ENCODE measurements at places on chromosomes 4 and X.

GRCh38 chr4:155954118-155954685 lies 536 bp upstream of the CTSO start:
- DNase-seq, result no peak

DNA sequence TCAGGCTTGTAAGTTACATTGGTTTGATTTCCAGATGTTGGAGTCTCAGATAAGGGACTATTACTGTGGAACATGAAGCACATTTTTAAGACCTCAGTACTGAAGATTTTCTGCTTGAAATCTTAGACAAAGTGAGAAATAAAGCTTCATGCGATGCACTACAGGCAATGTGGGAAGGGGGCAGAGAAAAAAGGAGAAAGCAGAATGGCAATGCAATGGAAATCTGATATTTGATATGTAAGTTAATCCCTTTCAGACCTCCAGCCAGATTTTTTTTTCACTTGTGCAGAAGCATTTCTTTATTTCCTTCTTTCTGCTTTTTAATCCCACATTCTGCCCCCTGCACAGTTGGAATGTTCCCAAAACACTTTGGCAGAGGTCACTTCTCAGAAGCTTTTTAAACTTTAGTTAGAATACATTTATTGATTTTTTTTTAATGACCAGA lies 174.3 kb downstream of the ADGRL3 start:
- DNase-seq, result no peak

DNA sequence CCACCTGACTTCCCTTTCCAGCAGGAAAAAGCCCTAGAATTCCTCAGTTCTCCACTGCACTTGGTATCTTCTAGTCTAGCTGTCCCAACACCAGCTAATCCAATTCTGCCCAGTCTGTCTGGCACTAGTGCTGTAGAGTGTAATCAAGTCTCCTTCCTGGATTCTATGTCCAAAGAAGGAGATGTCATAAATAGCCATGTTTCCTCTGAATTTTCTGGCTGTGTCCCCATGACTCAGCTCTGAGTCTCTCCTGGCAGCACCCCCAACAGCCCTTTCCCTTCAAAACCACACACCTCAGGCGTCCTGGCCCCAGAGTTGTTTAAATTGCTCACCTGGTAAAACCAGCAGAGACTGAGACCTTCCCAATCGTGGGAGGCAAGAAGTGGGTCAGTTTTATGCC lies 197.2 kb downstream of the GRXCR1 start:
- DNase-seq, result peak; percentile 51

- no peak for DNase-seq
Observed at GRCh38 chrX:84415140-84415539, 87.1 kb downstream of the HDX start.

DNA sequence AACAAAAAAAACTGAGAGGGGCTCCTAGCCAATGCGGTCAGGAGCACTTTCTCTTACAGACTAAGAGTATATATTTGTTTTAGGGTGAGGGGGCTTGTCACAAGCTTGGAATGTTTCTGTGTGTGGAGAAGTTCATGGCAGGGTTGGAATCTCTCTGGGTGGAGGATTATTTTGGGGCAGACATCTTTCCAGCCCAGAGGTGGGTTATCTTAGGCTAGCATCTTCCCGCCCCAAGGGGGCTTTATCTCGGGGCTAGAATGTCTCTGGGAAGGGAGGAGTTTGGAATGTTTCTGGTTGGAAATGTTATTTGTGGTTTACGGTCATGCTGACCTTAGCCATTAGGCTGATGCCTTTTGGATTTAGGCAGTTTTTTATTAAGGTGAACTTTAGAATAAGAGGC lies 205.7 kb downstream of the RELL1 start:
- no peak for DNase-seq

GRCh38 chr4:14929669-14930068 lies 72.6 kb upstream of the CPEB2 start:
- no peak for DNase-seq

GRCh38 chrX:119008110-119008744 lies 33.8 kb downstream of the LONRF3 start:
- DNase-seq, result peak; percentile 18

DNA sequence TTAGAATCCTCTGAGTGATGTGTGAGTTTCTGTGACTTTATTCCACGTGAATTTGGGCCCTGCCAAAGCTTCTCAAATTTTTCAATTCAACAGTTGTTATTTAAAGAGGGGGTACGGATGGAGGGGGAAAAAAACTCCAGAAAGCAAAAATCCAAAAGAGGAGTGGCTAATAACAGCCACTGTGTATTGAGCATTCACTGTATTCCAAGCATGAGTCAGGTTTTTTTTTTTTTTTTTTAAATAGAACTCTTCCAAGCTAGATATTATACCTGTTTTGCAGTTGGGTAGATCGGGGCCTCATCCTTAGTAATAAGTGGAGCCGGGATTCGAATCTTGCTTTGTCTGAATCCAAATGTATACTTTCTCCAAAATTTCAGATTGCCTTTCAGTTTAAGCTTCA lies 6.4 kb upstream of the RHOH start:
- no peak for DNase-seq

DNA sequence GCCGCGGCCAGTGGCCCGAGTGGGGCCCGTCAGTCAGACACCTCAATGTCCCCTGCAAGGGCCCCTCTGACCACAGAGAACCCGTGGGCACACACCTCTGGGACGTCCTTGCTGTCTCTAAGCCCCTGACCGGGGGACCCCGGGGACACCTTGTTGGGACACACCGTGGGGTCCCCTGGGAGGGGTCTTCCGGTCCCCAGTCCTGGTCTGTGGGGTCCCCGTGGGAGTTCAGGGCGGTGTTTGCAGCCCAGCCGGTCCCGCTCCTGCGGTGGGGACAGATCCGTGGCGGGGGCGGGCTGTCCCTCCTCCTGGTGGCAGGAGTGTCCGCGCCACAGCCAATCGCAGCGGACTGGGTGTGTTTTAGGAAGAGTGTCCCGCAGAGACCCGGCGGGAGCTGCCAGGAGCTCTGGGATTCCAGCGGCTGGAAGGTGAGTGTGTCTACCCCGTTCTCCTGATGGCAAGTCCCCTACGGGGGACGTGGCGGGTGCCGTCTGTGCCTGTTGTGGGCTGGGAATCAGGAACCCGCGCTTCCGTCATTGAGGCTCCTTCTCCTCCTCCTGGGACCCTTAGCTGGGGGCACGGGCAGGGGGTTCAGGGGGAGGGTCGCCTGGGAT lies 5.1 kb upstream of the PLCXD1 start:
- peak; percentile 39 for DNase-seq

DNA sequence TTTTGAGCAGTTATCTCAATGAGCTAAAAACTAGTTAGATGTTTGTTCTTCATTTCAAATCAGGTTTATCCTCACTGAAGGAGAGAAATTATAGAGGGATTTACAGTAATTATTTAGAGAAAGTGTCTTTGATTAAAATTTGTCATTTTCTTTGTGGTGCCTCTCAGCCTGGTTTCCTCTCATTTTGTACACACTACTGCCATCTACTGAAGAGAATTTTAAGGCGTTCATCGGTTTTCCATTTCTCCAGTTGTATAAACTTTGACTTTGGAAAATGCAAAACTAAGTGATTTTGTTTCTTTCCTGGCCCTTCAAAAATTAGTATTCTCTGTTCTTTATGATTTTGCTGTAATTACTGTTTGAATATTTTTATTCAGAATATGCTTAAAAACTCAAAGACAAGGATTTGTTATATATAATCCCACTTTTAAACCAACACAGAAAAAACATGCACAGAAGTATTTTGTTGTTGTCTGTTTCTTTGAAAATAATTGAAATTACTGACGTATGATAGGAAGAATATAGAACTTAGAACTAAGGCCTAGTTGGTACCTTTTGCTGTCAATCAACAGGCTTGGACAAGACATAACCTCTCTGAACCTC lies 34.4 kb upstream of the ANXA3 start:
- peak; percentile 21 for DNase-seq

GRCh38 chr4:96175871-96176270 lies 336.0 kb downstream of the PDHA2 start:
- no peak for DNase-seq

GRCh38 chr4:141815646-141816045 lies 179.3 kb downstream of the IL15 start:
- no peak for DNase-seq

DNA sequence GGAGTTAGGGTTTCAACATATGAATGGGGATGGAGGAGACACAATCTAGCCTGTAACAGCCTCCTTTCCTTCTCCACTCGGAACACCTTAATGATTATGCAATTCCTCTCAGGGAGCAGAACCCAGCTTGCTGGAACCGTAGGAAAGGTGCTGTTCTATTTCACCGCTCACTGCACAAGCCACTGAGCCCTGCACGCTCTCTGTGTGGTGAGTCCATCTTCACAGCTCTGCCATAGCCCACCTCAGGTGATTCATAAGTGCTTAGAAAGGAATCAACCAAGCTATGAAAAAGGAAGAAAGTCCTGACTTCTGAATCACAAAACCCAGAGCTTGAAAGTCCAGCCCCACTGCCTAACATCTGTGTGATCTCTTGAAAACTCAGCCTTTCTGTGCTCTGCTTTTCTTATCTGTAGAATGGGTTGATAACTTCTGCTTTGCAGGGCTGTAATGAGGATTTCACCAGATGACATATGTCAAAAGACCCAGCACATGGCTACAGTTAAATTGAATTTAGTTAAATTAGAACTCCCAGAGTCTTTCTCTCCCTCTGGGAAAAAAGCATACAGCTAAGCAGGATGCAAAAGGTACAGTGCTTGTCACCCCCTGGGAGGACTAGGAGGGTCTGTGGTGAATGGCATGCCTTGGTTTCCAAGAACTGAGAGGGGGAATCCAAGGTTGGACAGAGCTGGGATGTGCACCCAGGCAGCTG lies 91.6 kb downstream of the WFS1 start:
- DNase-seq, result no peak
